ENCODE measurements at places on chromosomes 4 and X. TPM values are rescaled to one million over a fixed set of nuclear protein-coding genes. Genes with fewer than 3 reads are reported as not detected.

The MAGEA12 gene
- not detected for total RNA-seq

The CDX4 gene
- not detected for total RNA-seq

The FAM3A gene
- total RNA-seq, result 75.0 TPM

The RBM47 gene
- total RNA-seq, result 304 TPM

- no peak for DNase-seq
These were observed 111.3 kb downstream of the AFF1 start for GRCh38 chr4:87046121-87046551.

DNA sequence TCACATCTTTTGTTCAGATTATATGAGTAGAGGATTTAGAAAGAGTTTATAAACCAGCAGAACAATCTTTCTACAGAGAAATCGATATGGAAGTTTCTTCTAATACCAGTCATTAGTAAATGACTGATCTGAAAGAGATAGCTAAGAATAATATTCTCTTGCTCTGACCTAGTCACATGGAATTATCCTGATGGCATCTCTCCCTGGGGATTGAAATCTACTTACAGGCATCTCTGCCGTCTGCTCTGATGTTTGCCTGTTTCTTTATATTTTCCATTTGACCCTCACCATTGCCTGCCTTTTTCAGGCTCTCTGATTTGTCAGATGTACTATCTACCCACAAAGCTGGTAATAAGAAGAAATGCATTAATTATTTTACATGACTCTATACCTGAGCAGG, 1157.3 kb downstream of the PCDH7 start:
- DNase-seq, result no peak

DNA sequence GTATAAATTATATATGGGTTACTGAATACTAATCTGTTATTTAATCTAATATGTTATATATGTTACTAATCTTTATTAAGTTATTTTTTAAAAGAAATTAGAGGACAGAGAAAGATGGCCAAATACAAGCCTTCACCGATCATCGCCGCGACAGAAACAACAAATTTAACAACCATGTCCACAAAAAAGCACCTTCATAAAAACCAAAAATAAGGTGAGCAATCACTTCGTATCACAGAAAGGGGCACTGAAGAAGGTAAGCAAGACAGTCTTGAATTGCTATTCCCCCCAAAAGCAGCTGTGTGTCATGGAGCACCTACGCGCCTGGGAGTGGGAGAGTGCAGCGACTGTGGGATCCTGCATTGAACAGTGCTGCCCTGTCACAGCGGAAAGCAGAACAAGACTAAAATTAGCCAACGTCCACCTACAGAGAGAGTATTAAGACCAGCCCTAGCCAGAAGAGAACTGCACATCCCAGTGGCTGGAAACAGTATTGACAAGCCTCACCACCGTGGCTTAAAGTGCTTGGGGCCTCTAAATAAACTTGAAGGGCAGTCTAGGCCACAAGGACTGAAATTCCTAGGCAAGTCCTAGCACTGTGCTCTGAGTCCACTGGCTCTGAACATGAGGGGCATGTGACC, 38.5 kb downstream of the LRBA start:
- no peak for DNase-seq
